ENCODE measurements at places on chromosomes 2 and 18. TPM values are rescaled to one million over a fixed set of nuclear protein-coding genes. Genes with fewer than 3 reads are reported as not detected.

- no peak for DNase-seq
Observed at GRCh38 chr2:200695191-200695590, 109.4 kb downstream of the AOX1 start.

DNA sequence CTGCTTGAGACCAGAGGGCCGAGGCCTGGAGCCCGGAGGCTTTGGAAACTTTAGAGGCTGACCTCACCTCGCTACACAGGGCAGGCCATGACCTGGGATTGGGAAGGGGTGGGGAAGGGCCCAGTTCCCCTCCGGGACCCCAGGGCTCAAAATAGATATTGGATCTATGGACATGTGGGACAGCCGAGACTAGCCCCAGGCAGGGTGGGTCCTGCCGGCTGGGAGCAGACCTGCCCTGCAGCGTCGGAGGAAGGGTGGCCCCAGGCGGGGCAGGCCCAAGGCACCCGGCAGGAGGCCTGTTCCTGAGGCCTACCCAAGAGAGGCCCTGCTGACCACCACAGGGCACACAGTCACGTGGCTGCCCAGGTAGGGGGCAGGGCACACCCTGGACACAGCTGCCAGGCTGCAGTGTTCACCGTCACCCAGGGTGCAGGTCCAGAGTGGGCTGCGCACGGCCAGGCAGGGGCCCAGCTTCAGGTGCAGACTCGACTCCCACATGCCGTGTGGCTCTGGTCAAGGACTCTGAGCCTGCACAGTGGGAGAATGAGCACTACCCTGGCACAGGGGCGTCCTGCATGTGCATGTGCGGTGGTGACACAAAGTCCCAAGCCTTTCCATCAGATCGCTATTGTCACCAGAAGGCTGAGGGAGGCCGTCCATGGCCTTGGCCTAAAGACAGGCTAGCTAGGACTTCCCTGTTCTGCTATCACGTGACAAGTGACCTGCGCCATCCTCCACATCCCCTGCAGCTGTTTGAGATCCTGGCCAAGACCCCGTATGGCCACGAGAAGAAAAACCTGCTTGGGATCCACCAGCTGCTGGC is 13.2 kb downstream of the ANO7 start:
- no peak for DNase-seq

GRCh38 chr2:36536776-36537175 is 61.2 kb downstream of the FEZ2 start:
- DNase-seq, result no peak

ALPP gene
- not detected for total RNA-seq

SYT4 gene
- total RNA-seq, result not detected

GRCh38 chr2:239729151-239729550 is 296.0 kb downstream of the NDUFA10 start:
- no peak for DNase-seq

NEURL3 gene
- not detected for total RNA-seq

RESP18 gene
- total RNA-seq, result not detected

SERPINB3 gene
- not detected for total RNA-seq

GRCh38 chr2:206217743-206218142 is 56.7 kb upstream of the ZDBF2 start:
- DNase-seq, result no peak

LOXHD1 gene
- total RNA-seq, result not detected

DNA sequence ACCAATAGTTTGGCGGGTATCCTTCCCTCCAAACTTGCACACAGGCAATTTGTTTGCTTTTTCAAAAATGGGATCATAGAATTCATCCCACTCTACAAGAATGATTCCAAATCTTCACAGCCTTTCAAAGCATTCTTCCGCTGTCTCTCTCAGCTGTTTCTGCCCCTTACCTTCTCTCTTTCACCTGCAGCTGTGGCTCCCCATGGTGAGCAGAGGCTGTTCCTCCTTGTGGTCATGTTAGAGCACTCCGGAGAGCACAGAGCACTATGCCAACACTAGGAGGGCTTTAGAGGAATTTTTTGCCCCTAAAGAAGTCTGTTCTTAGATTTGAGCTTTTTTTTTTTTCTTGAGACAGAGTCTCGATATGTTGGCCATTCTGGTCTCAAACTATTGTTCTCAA is 30.4 kb downstream of the MTHFD2 start:
- no peak for DNase-seq

GRCh38 chr2:11678306-11678960 is 8.4 kb upstream of the NTSR2 start:
- DNase-seq, result no peak

IKZF2 gene
- 5.2 TPM for total RNA-seq

- peak; percentile 5 for DNase-seq
Observed at GRCh38 chr2:98771721-98772524, 41.0 kb upstream of the MGAT4A start.

DNA sequence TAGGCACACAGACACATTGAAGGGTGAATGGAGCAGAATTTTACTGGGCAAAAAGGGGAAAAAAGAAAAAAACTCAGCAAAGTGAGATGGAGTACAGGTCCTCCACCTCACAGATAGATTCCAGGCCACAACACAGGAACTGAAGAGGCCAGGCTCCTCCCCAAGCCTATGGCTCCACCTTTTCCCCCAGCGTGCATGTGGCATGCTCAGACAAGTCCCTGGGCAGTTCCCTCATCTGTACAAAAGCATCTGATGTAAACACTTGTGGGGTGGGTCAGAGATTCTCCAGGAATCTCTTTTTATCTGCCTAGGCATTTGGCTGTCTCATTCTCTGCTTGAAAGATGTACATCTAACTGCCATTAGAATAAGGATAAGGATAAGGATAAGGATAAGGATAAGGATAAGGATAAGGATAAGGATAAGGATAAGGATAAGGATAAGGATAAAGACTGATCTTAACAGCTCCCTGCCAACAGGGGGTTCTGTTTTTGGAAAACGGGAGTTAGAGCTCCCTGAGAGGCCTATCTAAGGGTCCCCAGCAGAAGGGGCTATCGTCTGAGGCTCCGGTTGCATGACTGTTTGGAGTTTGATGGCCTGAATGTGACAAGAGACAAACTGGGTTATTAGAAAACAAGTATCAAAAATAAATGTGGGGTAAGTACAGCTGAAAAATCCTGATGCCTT is 17.2 kb upstream of the ASXL3 start:
- peak; percentile 0 for DNase-seq

POTEJ gene
- not detected for total RNA-seq

GKN1 gene
- total RNA-seq, result not detected

- DNase-seq, result peak; percentile 73
Observed at GRCh38 chr2:12718015-12718671, 1.4 kb downstream of the TRIB2 start.

DNA sequence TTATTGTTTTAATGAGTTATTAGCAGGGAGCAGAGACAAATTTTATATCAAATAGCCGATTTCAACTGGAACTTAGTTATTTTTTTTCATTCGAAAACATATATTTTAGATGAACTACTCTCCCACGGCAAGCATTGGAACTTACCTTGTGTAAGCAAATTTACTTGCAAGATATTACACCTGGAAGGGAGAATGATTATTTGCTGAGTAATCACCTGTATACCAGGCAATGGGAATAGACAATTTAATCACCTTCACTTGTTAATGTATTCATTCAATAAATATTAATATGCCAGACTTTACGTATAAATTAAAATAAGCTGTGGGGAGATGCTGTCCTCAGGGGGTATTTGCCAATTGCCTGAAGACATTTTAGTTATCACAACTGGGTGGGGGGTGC is 1069.9 kb upstream of the CHAC2 start:
- DNase-seq, result no peak

DNA sequence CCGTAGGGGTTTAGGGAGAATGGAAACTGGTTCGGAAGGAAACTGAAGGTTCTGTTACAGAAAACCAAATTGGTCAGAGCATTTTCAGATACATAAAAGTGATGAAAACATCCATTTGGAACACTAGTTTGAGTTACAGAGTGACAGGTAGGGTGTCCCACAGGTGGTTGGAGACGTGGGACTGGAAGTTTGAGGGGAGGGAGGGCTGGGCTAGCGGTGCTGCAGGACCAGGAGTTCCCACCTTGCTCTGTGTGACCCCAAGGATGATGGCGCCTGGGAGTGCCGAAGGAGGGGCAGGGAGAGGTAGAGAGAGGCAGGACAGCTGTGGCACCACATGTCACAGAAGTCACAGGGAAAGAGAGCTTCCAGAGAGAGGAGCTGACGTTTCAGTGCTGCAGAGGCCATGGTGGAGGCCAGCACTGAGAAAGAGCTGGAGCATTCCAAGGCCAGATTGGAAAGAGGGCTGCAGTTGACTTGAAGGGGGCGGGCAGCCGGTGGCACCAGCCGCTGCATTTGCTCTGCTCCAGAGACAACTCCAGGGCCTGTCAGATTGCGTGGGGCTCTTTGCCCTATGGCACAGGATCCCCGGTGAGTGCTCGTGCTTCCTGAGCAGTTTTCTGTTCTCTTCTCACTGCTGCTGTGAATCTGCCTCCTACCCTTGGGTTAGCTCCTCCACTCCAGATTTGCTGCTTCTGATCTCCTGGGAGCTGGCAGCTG is 56.2 kb upstream of the FOSL2 start:
- DNase-seq, result no peak

- DNase-seq, result peak; percentile 11
Observed at GRCh38 chr18:24227977-24228666, 89.3 kb downstream of the CABYR start.

SNORC gene
- 4.1 TPM for total RNA-seq

DAPL1 gene
- not detected for total RNA-seq

GRCh38 chr2:224999754-225000153 is 42.5 kb downstream of the DOCK10 start:
- no peak for DNase-seq

DNA sequence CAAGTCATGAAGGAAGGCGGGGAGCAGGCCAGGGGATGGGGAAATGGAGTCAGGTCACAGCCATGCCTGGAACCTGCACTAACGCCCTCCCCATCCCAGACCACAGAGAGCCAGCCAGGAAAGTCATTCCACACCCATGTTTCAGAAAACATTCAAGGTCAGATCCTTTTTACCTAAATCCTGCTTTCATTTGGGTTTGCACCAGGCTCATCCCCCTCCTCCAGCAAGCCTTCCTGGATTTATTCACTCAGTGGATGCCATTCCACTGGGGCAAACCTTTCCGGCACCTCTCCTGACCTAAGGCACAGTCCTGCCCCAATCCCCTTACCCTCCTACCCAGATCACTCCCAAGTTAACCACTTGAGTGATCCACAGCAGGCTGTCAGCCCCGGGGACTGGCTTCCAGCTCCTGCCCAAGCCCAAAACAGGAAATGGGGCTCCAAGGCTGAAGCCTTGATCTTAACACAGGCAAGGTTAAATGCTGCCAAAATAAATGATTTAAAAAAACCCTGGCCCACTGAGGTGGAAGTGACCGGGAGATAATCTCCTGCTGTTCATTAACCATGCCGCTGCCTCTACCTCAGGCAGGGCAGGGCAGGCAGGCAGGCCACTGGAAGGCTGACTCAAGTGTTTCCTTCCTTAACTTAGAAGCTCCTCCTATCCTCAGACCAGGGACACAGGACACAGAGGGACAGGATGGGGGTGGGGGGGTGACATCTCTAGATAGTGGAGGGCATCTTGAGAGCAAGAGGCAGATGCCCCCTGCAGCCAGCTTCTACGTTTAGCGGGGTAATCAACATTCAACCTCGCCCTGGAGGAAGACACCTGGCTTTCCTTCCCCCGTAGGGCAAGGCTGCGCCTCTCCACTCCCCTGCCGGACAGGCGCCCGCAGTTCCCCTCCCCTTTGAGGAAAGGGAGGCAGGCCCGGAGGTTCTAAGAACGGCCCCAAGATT is 1.4 kb downstream of the RAB11FIP5 start:
- peak; percentile 63 for DNase-seq

Data from MG63 (cell line).